ENCODE measurements at places on chromosomes 11 and 22.

DNA sequence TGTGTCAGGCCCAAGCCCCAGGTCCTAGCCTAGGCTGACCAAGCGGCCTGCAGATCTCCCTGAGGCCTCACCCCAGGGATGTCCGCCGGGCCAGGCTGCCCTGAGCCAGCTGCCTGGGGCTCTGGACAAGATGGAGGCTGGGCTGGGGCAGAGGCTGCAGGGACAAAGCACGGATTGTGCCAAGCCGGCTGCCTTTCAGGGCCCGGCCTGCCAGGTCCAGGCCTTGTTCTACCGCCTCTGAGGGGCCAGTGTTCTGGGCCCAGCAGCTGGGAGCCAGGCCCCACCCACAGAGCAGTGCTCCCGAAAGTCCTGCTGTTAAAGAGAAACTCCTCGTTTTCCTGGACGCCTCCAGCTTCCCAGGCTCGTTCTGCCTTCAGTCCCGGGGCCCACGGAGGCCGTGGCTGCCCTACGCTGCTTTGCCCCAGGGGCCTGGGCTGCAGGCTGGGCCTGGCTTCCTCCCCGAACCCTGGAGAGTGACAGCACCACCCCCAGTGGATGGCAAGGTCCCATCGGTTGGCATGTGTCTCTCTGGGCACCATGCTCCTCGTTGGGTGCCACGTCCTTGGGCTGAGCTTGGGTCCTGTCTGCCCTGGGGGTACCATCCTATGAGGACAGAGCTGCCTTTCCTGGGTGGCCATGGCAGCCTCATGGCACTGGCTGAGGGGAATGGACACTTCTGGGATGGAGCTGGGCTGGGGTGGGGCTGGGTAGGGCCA, 7.6 kb downstream of the BRSK2 start:
- DNase-seq: no peak

DNA sequence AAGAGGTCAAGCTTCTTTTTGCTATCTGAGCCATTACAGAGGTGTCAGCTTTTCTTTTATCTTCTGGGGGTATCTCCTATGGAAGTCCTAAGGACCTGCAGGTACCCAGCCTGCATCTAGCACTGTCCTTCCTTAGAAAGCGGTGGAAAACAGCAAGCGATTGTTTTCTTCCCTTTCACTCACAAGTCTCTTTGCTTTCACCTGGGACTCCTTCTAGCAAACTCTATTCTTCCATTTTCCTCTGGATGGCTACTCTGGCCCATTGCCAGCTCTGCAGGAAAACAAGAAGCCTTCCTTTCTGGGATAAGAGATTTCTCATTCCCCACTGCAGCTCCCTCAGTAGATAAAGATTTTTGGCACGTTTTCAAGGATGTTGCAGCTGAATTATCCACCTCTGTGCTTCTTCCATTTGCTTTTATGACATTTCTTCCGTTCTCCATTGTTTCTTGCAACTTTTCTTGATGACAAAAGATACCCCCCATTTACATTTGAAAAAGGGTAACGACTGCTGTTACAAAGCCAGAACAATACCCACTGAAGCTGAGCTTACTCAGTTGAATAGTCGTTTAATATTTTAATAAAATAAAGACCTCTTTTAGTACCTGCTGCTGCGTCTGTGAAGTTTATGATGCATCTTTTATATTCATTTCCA, 40.2 kb upstream of the BDNF start:
- no peak for DNase-seq

GRCh38 chr11:80365980-80366379, 925.1 kb upstream of the TENM4 start:
- DNase-seq: no peak

- no peak for DNase-seq
These were observed 22.5 kb downstream of the LRRC10B start for GRCh38 chr11:61531044-61531443.

DNA sequence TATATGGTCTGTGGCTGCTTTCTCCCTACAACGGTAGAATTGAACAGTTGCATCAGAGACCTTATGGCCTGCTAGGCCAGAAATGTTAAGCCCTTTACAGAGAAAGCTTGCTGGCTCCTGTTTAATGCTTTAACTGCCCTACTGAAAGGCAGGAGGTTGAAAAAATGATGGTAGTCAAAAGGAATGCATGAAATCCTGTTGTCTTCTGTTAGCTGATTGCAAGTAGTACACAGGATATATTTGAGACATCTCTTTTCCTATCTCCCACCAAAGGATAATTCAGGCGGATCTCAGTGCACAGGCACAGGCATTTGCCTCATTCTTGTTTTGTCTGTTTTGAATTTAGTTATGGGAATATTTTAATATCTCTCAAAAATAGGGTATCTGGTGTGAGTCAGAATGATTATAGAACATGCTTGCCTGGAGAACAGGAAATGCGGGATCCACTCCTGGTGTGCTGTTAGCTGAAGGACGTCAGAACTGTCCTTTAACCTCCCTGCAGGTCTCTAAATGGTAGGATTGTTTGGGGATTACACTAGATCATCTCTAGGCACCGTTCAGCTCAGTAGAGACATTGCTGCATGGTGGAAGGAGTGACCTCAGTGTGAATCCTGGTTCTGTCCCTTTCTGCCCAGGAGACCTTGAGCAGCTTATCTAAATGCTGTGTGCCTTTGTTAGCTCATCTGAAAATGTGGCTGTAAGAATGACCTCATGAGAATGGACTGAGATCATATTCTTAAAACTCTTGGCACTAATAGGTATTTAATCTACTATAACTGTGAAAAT, 49.5 kb downstream of the PACS1 start:
- no peak for DNase-seq

- DNase-seq: peak; percentile 54
These were observed at the start of gene LARGE1 for GRCh38 chr22:33920197-33920540. Gene LARGE1 (minus strand): TSS chr22:33920476.

Measured in GM13976 (cell line).